Glomerular endothelial cell (primary cell): ENCODE measurements at places on chromosomes 7 and 10. TPM values are rescaled to one million over a fixed set of nuclear protein-coding genes. Genes with fewer than 3 reads are reported as not detected.
A peak's percentile ranks its signal among the peaks of the same experiment; 100 is the strongest.

Gene PNLIP
- not detected in 2 replicates for total RNA-seq

Gene POM121
- total RNA-seq, result 15.7 and 28.2 TPM in 2 replicates

Gene MBL2
- not detected in 2 replicates for total RNA-seq

Gene NRCAM
- 14.8 and 20.1 TPM in 2 replicates for total RNA-seq

Gene ABCA13
- 0.18 and 0.44 TPM in 2 replicates for total RNA-seq

Gene CNNM1
- 0.24 TPM in 1 of 2 replicates, not detected in the other for total RNA-seq

Gene OR2A1
- total RNA-seq, result not detected in 2 replicates

Gene AKR1C8
- not detected in 2 replicates for total RNA-seq

Gene IQCE
- total RNA-seq, result 6.7 and 12.7 TPM in 2 replicates

Gene HYAL4
- total RNA-seq, result 0.18 TPM in 1 of 2 replicates, not detected in the other

Gene OR2A7
- total RNA-seq, result 1.5 TPM in 1 of 2 replicates, not detected in the other

- DNase-seq, result no peak
These were observed 229.6 kb upstream of the PTPRZ1 start for GRCh38 chr7:121643320-121643719.

- DNase-seq, result no peak
These were observed 3.6 kb upstream of the JAKMIP3 start for GRCh38 chr10:132062116-132062515.

GRCh38 chr10:118668228-118668952 is 72.9 kb upstream of the PRLHR start:
- no peak for DNase-seq

DNA sequence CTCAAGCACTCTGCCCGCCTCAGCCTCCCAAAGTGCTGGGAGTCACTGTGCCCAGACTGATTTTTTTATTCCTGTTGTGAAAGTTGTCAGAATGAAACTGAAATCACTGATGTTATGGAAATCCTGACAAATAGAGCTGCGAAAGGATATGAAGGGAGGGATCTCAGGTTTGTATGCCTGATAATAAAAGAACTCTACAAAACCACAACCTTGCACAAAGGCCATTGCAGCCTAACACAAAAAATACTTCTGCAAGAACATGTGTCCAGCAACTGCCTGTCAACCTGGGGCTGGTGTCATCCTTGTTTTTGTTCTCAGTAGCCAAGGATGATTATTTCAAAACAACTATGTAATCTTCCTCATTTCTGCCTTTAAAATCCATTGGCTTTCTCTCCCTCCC is 126.1 kb downstream of the NEBL start:
- no peak for DNase-seq

GRCh38 chr10:110857265-110858171 is 14.2 kb upstream of the PDCD4 start:
- no peak for DNase-seq

DNA sequence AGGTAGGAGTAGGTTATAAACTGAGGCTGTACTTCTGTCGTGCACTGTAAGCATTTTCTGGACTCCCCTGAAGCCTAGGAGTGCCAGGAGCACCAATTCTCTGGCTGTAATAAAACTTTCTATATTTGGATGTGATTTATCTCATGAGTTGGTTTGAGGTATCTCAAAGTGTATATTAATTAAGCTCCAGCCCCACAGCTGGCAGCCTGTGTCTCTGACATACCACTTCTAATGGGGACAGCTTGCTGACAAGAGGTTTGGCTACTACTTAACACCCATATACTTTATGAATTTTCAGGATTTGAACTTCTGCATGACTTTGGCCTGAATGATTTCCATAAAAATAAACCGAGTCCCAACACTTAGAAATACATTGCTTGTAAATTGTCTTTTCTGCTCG is 35.2 kb downstream of the CFAP58 start:
- DNase-seq, result no peak

- DNase-seq, result no peak
These were observed 48.5 kb upstream of the DRGX start for GRCh38 chr10:49444349-49444748.

DNA sequence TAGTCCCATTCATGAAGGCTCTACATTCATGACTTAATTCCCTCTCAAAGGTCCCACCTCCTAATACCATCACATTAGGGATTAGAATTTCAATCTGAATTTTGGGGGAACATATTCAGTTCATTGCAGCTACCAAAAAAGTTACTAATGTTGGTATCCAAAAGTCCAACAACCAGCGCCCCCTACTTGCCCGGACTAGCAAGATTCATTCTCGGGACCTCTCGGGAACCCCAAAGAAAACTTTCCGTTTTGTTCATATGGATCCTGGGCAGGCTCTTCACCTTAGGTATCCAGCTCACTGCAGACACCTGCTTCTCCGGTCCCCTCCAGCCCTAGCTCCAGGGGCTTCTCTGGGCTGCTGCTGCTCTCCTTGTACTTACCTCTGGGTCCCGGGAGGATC is 8.9 kb upstream of the GRK5 start:
- no peak for DNase-seq

- DNase-seq, result peak; percentile 42
These were observed 201.7 kb upstream of the PRSS58 start for GRCh38 chr7:142459551-142459963.

DNA sequence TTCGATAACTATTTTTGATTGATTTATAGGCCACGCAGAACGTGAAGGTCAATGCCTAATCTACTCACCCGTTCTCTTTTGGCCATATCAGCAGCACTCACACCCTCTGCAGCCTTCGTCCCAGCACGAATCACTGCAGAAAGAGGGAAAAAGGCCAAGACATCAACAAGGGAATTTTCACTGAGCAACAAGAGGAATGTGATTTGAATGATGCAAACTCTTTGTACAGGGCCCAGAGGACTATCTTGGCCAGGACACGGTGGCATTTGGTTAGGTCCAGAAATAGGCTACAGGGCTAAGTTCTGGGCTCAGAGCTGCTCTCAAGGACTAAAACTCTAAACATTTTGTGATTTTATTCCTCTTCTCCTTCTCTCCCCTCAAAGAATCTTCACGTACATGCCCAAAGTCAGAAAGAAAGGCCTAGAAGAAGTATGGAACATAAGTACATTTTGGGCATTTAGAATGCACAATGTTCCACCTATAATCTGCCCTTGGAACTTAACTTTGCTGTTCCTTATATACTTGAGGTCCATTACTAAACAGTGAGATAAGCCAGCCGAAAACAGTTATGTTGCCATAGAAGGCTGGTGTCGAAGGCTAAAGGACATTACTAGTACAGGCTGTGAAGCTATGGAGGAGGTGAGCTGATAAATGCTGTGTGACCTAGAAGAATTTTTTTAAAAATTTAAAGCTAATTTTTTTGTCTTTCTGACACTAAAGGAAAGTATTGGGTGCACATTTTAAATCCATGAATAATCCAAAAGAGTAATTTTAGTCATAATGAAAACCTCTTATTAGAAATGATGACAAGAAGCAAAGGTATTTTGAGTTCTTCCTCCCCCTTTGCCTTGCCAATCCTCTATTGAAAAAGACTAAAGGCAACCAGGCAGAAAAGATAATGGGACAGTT is 20.0 kb downstream of the RBM28 start:
- no peak for DNase-seq

GRCh38 chr7:90181485-90181884 is 27.2 kb downstream of the STEAP1 start:
- DNase-seq, result no peak

- peak; percentile 37 for DNase-seq
These were observed 31.7 kb upstream of the EPC1 start for GRCh38 chr10:32378363-32379317.

DNA sequence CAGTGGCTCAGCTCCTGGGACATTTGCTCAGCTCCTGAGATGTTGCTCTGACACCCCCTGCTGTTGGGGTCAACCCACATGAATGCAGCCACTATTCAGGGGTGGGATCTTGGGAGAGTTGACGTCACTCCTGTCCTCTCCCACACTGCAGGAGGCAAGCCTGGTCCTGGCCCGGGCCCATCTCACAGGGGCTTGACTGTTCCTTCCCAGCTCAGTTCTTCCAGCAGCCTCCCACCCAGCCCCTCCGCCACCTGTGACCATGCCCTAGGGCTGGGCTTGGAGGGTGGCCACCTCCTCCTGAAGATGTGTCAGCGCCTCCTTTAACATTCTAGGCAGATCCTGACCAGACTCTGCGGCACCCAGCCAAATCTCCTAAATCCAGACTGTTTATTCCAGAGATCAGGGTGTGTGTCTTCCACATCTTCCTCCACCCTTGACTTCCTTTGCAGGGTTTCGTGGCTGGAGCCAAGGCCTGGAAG is 19.1 kb upstream of the OPALIN start:
- DNase-seq, result no peak

GRCh38 chr7:101576998-101577397 is 52.1 kb downstream of the MYL10 start:
- no peak for DNase-seq

DNA sequence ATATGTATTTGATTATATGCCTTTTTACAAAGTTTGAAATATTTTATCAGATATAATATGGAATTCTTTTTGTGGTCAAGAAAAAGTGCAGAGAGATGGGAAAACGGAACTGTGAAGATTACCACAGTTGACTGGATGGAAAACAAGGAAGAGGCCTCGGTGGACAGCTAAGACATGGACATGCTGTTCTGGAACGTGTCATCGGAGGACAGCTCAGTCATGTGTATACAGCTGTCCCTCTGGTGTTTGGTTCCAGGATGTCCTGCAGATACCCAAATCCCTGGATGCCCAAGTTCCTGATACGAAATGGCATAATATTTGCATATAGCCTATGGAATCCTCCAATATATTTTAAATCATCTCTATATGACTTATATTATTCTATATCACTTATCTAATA is 49.4 kb downstream of the TRIL start:
- no peak for DNase-seq

- DNase-seq, result no peak
These were observed 43.3 kb upstream of the MTURN start for GRCh38 chr7:30091491-30091912.

DNA sequence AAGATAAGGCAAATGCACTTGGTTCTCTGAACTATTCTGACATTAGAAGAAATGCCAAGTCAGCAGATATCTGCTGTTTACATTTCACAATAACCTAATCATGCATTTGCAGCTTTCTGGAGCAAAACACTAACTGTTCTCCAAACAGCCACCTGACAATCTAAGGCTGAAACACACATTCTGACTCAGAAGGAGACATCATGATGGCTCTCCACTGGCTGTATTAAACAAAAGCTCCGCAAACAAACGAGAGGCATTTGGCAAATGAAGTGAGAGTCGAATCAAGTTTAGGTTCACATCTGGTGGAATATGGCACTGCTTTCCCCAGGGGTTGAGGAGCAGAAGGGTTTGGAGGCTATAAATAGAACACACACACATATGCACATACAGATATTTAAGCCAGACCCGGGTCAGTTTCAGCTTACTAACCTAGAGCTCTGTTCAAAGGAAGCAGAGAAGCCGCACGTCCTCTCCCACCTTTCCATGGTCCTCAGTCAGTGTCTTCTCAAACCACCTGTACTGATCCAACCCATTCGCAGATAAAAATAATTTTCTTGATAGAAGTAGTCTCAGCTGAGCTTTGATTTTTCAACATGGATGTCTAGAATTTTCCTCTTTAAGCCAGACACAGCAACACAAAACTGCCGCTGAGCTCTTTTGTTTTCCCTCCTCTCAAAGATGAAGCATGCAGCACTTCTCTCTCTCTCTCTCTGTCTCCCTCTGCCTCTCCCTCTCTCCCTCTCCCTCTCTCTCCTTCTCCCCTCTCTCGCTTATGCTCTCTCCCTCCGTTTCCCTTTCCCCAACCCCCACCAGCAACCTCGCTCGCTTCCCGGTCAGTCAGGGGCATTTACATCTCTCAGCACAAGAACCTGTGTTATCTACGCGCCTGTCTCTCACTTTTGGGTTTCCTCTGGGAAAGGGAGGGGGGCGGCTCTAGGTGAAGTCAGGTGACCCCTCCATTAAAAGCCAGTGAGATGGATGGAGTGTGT is 682.8 kb downstream of the MAGI2 start:
- DNase-seq, result no peak

DNA sequence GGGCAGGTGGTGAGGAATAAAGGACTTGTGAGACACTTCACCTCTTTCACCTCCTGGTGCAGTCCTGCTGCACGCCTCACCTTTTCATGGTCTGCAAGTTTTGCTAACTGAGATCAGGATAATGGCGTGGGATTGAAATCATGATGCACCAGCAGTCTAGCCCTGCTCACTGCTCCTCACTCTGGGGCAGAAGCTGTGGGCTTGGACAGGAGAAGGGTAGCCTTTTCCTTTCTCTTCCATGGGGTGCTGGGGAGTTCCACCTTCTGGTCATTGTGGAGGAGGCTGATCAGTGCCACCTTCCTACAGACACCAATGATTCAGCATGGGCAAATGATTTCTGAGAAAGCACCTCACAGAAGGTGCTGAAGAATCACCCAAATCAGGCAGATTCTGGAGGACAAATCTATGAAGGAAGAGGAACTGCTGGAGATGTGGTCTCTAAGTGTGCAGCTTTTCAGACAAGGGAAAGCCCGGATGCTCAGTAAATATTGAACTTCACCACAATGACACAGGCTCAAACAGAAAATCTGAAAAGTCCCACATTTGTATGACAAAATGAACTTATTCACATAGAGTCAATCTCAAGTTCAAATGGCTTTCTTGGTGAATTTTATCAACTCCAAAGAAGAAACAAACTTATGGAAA is 19.7 kb downstream of the MBL2 start:
- no peak for DNase-seq

GRCh38 chr7:42662862-42663261 is 249.0 kb downstream of the C7orf25 start:
- no peak for DNase-seq

DNA sequence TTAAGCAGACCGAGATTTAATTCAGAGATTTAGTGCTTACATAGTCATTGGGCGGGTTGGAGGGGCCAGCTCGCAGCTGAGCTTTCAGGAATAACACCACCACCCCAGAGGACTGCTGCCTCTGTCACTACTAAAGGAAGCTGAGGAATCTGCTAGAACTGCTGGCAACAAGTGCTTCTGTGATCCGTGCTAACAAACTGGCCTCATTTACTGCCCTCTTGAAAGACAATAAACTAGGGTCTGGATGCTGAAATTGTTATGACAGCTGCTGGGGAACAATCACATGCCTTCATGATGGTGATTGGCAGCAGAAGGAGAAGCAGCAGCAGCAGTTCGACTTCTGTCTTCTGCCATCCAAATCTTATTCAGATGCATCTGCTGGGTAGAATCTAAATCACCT is 285.5 kb upstream of the TAC1 start:
- DNase-seq, result no peak

DNA sequence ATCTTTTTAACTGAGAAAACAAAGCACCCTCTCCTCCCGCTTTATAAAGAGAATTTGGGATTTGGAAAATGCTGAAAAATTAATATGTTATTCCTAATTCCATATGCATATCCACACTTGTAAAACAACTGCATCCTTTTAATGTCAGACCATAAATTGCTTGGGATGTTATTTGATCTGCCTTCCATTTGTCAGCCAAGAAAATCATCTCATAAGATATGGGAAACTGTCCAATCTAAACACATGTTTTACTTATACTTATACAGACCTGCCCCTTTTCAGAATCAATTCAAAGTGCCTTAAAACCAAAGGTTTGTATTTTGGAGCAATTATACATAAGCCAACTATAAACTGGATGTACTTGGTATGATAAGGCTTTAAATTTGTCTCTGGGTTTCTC is 595.5 kb upstream of the PFKP start:
- DNase-seq, result no peak
